Fibroblast of upper back skin (primary cell): ENCODE measurements at places on chromosomes 12 and 14.

- DNase-seq, result peak; percentile 89
These were observed 53.1 kb upstream of the NPFF start for GRCh38 chr12:53560351-53560750.

DNA sequence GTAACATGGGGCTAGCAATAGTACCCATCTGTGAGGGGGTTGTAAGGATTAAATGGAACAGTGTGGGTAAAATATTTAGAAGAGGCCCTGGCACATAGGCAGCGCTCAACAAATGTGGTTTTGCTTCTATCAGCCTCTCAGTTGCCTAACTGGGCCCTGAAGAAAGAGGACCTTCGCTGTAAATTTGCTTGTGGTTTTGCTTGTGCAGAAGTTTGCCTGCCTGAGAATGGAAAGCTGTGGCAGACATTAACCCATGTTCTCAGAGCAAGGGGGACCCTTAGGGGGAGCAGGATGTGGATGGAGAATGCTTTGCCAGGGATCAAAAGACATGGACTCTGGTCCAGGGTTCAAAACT lies 160.1 kb downstream of the BRMS1L start:
- no peak for DNase-seq

DNA sequence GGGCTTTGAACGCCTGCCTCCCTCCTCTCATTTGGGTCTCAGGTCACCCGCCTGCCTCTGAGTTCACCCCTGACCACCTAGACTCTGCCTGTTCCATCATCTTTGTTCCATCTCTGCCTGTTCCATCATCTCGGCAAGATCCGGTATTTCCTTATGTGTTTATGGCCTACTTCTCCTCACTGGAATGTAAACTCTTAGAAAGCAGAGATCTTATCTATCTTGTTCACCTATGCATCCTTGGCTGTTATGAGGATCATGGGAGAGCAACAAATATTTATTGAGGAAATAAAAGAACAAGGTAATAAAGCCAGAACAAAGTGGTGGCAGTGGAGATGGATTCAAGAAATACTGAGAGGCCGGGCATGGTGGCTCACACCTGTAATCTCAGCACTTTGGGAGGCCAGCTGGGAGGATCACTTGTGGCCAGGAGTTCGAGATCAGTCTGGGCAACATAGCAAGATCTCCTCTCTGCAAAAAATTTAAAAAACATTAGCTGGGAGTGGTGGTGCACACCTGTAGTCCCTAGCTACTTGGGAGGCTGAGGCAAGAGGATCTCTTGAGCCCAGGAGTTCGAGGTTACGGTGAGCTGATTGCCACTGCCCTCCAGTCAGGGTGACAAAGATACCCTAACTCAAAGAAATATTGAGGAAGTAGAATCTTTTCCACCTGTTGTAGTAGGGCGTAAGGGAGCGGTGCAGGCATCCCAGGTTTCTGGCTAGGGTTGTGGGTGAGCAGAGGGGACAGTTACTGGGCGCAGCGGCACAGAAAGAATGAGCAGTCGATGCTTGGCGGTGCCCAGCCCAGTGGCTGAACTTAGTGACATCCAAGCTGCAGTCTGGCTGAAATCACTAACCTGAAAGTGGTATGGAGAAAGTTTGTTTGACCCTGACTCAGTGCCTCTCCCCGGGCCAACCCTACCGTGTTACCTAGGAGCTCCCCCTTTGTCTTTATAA lies 1.7 kb upstream of the KLC1 start:
- no peak for DNase-seq

DNA sequence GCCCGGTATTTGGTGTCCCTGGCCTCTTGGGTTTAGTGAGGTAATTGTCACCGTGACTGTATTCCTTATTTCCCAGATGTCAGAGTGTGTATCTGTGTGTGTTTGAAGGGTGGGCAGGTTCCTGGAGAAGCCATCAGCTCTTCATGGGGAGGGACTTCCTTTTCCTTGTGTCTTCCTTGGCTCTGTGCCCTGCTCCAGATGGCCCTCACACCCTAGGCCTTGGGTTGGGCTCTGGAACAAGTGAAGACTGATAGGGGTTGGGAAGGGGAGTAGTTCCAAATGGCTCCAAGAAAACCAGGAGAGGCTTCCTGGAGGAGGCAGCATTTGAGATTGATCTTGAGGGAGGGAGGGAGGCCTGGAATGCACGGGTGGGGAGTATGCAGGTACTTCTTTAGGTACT lies 43.8 kb upstream of the PRIMA1 start:
- no peak for DNase-seq

GRCh38 chr12:122486805-122487426 lies 13.8 kb downstream of the ZCCHC8 start:
- no peak for DNase-seq

GRCh38 chr14:57943541-57943940 lies 77.6 kb upstream of the SLC35F4 start:
- DNase-seq, result no peak

GRCh38 chr14:47044841-47045240 lies 393.3 kb upstream of the RPL10L start:
- DNase-seq, result no peak

DNA sequence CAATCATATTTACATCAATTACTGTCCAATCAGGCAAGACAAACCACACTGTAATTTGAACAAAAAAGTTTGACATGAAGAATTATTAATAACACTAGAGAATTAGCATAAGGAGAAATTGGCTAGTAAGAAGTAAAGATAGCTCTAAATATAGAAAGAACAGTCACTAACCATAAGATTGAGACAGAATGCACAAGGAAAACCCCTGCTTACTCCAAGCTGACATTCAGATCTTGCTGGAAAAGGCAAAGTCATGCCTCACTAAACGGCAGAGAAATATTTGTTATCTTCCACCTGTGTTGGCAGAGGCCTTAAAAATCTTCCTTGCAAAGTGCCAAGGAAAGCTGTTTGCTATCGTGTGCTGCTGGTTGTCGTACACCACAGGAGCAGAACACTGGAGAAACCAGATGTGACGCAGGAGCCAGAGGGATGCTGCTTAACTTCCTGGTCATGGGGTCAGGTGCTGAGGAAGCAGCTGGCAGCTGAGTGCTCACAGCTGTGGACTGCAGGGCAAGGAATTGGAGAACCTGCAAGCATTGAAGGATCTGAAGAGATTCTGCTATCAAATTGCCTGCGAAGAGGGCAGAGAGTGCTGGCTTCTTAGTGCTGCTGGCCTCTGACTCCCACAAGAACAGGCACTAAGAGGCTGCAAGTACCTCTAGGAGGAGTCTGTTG lies 1323.3 kb downstream of the LRFN5 start:
- no peak for DNase-seq

GRCh38 chr14:76688383-76688671 lies 72.9 kb upstream of the VASH1 start:
- no peak for DNase-seq

DNA sequence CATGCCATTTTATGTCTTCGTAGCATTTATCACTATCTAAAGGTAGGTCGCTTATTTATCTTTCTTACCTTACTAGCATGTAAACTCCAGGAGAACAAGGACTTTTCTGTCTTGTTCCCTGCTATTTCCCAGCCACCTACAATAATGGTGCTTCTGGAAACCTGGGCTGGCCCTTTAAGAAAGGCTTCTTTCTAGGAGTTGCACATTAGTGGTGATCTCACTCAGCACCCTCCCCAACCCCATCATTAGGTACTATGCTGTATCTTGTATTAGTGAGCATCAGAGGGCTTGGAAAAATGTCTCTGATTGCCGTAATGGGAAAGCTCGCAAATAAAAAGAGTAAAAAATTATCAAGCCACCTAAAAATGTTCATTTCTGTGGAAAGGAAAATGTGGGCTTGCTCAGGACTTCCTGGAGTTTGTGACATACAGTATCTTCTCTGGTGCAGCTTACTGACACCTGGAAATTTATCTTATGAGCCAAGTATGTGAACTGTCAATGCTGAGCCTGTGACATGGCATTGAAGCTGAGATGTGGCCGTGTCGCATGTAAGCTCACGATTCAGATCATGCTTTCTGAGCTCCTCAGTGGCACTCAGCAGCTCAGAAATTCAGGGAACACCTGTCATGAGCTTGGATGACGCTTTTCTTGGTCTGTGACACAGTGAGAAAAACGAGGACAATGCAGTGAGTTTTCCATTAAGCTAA lies 12.4 kb downstream of the CCDC92 start:
- no peak for DNase-seq

- peak; percentile 63 for DNase-seq
These were observed 649.6 kb downstream of the BCL11B start for GRCh38 chr14:98622208-98623051.

GRCh38 chr14:90508536-90509254 lies 111.9 kb downstream of the CALM1 start:
- DNase-seq, result no peak

GRCh38 chr14:65303190-65303898 lies 109.2 kb upstream of the FUT8 start:
- DNase-seq, result peak; percentile 29

GRCh38 chr12:110146986-110147385 lies 22.8 kb downstream of the IFT81 start:
- no peak for DNase-seq

GRCh38 chr14:55092341-55092740 lies 36.7 kb upstream of the LGALS3 start:
- DNase-seq, result peak; percentile 83

DNA sequence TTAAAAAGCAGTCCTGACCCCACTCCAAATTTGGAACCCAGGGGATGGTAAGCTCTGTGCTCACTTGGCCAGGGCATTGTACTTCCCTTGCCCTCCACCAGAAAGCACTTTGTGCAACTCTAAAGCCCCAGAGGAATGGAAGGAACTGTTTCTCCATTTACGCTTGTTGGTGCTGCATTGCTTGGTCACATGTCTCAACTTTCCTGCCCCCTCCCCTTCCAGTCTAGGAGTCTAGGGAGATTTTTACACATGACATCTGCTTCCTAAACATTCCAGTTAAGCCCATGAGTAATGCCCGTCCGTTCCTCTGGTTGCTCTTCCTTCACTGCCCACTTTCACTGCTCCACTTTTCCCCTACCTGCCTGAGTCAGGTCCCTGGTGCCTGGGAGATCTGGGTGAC lies 92.6 kb upstream of the MAP1LC3B2 start:
- DNase-seq, result peak; percentile 58

GRCh38 chr14:68684466-68685418 lies 108.1 kb downstream of the ZFP36L1 start:
- DNase-seq, result no peak

- peak; percentile 89 for DNase-seq
These were observed 229.7 kb upstream of the NPAS3 start for GRCh38 chr14:32709027-32709426.

DNA sequence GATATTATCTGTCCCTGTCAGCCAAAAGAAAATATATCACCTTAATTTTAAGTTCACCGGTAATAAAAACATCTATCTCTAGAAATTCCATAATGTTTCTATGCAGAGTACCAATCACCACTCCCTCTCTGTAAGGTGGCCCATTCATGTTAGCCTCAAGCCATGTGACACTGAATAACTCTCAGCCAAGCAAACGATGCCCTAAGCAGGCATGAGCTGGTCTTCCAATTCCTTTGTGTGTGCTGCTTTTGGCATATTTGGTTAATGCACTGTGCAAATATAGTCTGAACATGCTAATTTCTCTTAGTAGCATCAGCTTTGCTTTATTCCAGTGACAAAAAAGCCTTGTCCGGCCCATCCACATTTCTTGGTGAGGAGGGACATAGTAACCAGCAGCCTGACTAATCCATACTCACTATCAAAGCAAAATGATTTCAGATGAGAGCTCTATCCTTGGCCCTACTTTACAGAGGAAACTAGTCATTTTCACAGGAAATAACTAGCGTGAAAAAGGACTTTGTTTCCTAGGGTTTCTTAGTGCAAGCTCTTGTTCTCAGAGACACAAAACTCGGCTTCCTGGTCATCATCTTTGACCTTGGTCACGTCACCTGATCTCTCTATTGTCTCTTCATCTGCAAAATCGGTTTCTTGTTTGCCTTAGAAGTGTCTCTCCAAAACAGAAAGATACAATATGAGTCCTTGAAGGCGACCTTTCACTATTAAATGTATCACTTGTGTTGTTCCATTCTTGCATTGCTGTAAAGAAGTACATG lies 59.2 kb upstream of the RTRAF start:
- no peak for DNase-seq

DNA sequence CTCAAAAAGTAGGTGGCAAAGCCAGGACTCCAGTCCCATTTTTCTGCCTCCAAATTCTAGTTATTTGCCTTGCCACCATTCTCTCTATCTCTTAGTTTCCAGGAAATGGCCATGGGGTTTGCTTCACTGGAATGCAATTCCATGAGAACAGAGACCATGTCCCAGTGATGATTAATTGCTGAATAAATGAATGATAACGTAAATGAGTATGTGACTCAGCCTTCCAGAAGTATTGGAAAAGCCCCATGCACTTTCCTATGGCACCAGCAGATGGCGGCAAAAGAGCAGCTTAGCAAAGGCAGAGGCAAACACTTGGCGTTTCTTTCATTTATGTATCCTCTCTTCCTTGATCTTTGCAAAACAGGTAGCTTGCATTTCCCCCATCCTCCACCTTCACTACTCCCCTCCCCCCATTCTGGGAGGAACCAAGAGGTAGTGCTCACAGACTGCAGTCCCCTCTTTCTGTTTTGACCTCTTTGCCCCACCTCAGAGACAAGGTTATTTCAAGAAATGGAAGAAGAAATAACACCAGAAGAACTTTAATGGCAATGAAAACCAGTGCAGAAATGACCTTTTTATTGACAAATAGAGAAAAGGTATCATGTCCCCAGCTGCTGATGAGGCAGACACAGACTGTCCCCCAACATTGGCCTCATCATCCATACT lies 21.3 kb downstream of the TBX3 start:
- DNase-seq, result peak; percentile 89

DNA sequence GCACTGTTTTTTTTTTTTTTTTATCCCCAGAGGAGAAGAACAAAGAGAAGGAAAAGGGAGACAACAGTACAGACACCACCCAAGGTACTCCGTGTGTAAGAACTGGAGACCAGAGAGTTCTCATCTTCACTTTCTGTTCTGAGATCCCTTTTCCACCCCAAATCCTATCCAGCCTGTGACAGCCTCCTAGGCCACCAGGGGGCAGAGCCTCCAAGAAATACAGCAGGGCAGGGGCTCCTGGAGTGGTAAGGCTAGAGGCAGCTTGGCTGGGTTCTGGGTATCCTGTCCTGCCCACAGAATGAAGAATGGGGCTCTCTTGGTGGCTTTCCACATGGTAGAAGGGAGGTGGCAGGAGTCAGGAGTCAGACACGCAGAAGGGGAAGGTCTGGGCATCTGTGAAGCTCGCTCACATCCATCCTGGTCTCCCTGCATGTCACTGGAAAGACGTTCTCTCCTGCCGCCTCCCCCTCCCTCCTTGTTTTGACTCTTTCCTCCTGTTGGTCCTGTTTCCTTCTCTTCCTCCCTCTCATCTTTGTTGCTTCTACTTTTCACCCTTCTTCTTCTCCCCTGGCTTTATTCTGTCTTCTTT lies 12.0 kb downstream of the CLSTN3 start:
- peak; percentile 56 for DNase-seq

GRCh38 chr12:124796303-124796960 lies 67.2 kb downstream of the SCARB1 start:
- DNase-seq, result no peak

- no peak for DNase-seq
These were observed 40.1 kb downstream of the SMIM41 start for GRCh38 chr12:52119398-52120254.

- no peak for DNase-seq
These were observed 11.4 kb upstream of the CYP46A1 start for GRCh38 chr14:99672506-99673304.

- DNase-seq, result no peak
These were observed 3.4 kb downstream of the TAS2R30 start for GRCh38 chr12:11130999-11131398.

- peak; percentile 44 for DNase-seq
These were observed 5.7 kb upstream of the JDP2 start for GRCh38 chr14:75422169-75422568.

GRCh38 chr14:29016050-29016900 lies 249.7 kb downstream of the FOXG1 start:
- peak; percentile 39 for DNase-seq

- no peak for DNase-seq
These were observed 35.7 kb downstream of the PAWR start for GRCh38 chr12:79655036-79655435.
